ENCODE measurements at places on chromosomes 7 and 10. TPM values are rescaled to one million over a fixed set of nuclear protein-coding genes. Genes with fewer than 3 reads are reported as not detected.

The MUC3A gene
- total RNA-seq = 0.80 TPM

The SORCS1 gene
- total RNA-seq = 15.2 TPM

GRCh38 chr10:33661580-33662336 lies 327.3 kb upstream of the NRP1 start:
- DNase-seq = no peak

The FKBP14 gene
- 4.5 TPM for total RNA-seq

DNA sequence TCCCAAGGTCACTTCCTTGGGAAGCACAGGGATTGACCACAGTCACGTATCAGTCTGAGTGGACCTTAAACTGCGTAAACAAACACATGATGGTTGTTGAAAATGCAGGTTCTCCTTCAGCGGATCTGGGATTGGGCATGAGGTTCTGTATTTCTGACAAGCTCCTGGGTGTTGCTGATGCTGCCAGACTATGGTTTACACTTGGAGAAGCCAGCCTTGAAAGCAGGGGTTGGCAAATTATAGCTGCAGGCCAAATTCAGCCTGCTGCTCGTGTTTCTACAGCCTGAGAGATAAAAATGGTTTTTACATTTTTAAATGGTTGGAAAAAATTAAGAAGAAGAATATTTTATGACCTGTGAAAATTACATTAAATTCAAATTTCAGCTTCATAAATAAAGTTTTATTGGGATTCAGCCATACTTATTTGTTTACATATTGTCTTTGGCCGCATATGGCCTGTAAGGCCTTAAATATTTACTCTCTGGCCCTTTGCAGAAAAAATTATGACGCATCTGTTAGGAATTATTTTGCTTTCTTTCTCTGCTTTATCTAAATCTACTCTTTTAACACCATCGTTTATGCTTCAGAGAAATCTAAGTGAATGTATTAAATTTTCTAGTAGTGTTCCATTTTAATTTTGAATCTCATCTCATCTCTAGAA lies 109.6 kb downstream of the SH2D4B start:
- DNase-seq = no peak

The COL26A1 gene
- 26.7 TPM for total RNA-seq
